GM12891 (cell line): ENCODE measurements at places on chromosomes 1 and 21.

DNA sequence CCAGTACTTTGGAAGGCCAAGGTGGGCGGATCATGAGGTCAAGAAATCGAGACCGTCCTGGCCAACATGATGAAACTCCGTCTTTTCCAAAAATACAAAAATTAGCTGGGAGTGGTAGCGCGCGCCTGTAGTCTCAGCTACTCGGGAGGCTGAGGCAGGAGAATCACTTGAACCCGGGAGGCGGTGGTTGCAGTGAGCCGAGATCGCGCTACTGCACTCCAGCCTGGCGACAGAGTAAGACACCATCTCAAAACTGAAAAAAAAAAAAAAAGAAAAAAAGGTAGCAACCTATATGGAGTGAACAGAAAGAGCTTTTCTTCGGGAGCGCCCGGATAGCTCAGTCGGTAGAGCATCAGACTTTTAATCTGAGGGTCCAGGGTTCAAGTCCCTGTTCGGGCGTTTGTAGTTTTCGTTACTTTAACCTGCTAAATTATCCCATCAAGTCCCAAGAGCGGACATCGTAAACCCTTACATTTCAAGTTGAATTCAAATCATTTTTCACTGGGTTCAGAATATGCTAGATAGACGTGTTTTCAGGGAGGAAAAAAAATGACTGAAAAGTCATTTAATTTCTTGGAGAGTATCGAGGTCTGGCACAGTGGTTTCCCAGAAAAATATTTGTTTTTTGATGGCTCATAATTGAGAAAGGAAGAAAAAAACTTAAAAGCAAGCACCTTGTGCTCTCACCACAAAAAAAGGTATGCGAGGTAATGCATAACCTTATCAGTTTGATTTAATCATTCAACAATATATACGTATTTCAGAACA, 9.8 kb upstream of the MDM4 start:
- DNase-seq, result no peak

- peak; percentile 35 for DNase-seq
These were observed 26.1 kb downstream of the ETS2 start for GRCh38 chr21:38831526-38832467.

DNA sequence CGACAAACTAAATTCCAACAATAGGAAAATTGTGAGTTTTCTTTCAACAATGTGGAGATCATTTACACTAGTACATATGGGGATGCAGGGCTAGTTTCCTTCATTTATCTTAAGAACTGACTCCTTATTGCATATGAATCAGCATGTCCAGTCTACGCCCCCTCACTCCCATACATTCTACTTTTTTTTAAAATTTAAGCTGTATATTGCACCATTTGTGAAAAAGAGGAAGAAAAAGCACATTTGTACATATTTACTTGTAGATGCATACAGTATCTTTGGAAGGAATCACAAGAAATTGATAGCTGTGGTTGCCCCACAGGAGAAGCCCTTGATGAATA, 15.9 kb downstream of the VPS26C start:
- no peak for DNase-seq

DNA sequence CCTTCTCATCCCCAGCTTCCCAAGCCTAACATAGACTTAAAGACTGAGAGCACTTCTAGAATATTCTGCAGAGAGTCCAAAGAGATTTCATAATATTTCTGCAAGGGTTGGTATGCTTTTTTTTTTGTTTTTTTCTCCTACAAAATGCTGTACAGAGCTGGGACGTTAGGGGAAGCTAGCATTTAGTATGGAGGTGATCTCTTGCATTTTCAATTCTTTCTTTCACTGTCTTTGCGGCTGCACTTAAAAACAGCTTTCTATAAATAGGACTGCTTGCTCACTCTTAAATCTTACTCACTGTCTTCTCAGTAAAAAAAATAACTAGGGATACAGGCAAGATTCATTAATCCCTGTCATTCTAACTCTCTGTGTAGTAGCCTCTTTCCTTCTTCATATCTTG, 7.4 kb downstream of the DSCAM start:
- no peak for DNase-seq

- DNase-seq, result no peak
These were observed 139.3 kb upstream of the NFIA start for GRCh38 chr1:60942896-60943638.

- no peak for DNase-seq
These were observed 146.3 kb upstream of the PKN2 start for GRCh38 chr1:88537787-88538186.

DNA sequence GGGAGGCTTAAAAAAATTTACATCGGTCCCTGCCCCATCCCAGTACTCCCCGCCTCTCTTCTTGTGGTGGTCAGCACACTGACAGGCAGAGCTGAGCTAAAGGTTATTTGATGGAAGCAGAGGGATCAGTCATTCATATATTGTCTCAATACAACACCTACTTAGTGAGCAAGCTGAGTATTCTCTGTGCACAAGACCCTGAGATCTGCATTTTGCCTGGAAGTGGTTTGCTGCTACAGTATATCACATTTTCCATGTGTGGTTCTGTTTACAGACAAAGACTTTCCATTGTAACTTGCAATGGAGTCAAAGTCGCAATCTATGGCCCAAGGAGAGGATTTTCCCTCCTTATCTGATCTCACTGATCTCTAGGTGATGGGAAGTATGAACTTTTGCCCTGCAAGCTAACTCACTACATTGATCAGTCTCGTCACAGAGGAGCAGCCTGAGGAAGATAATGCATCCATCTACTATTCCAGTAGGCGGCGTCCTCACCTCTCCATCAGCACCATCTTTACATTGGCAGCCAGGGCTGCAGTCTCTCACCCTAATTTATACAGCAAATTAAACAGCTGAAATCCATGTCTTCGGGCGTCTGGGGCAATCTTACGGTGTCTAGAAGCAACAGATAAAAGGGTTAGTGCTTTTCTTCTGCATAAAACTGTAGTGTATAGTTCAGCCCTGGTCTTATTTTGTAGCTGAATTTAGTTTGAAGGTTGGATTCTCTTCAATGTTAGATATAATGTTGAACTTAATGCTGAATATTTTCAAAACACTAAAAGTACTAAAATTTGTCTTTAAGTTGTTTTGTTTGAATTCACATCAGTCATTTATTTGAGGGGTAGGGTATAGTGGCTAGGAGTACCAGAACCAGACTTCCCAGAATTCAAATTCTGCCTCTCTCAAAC, 3.2 kb upstream of the TRAF5 start:
- DNase-seq, result no peak
